ENCODE measurements at places on chromosomes 12 and 14.

GRCh38 chr12:50458606-50459005, 46.2 kb upstream of the DIP2B start:
- peak; percentile 42 for DNase-seq

DNA sequence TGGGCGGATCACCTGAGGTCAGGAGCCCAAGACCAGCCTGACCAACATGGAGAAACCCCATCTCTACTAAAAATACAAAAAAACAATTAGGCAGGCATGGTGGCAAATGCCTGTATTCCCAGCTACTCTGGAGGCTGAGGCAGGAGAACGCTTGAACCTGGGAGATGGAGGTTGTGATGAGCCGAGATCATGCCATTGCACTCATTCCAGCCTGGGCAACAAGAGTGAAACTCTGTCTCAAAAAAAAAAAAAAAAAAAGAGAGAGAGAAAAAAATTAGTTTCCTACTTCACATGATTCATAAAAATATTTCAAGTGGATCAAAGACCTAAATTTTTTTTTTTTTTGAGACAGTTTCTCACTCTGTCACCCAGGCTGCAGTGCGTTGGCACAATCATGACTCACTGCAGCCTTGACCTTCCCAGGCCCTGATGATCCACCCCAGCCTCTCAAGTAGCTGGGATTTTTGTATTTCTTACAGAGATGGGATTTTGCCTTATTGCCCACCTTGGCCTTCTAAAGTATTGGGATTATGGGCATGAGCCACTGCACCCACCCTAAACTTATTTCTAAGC, 24.9 kb downstream of the FCF1 start:
- peak; percentile 42 for DNase-seq

GRCh38 chr14:33897878-33898535, 52.9 kb downstream of the EGLN3 start:
- no peak for DNase-seq

GRCh38 chr14:65517635-65518542, 105.4 kb downstream of the FUT8 start:
- DNase-seq, result no peak

DNA sequence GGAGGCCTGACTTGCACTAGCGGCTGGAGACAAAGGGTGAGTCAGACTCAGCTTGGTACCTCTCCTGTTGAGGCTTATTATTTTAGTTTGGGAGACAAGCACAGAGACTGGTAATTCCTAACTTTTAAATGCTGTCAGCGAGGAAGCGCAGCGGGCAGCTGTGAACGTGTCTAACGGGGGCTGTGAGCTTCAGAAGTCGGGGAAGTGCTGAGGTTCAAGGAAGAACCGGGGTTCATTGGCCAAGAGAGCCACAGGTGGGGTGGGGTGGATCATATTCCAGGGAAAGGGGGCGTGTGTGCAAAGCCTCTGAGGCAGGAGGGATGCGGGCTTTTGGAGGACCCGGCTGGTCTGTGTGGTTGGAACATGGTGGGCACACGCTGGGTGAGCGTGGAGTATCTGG, 36.1 kb upstream of the ADGRD1 start:
- DNase-seq, result no peak

- DNase-seq, result no peak
These were observed 118.7 kb upstream of the MDM1 start for GRCh38 chr12:68450947-68451260.

- no peak for DNase-seq
These were observed 11.6 kb upstream of the KCNJ8 start for GRCh38 chr12:21786041-21786531.

- no peak for DNase-seq
These were observed 56.4 kb downstream of the CMKLR1 start for GRCh38 chr12:108282676-108283075.

- DNase-seq, result no peak
These were observed 154.9 kb upstream of the ATP2B1 start for GRCh38 chr12:89863493-89863938.

DNA sequence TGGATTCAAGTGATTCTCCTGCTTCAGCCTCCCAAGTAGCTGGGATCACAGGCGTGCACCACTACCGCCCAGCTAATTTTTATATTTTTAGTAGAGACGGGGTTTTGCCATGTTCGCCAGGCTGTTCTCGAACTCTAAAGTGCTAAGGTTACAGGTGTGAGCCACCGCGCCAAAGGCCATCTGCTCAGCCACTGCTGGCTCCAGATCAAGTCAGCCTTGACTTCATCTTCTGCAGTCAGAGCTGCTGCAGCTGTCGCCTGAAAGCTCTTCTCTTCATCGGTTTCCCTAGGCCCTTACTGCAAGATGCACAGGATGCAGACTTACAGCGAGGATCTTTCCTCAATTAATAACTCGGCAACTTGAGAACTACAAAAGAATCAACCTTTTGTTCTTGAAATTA, 66.8 kb downstream of the CLIP1 start:
- no peak for DNase-seq

GRCh38 chr14:63091394-63091996, 46.2 kb upstream of the KCNH5 start:
- no peak for DNase-seq

GRCh38 chr12:54560374-54560858, 11.0 kb downstream of the PDE1B start:
- peak; percentile 79 for DNase-seq

GRCh38 chr14:32472512-32473463, 143.7 kb downstream of the AKAP6 start:
- peak; percentile 86 for DNase-seq

- no peak for DNase-seq
These were observed 67.0 kb upstream of the ARHGAP5 start for GRCh38 chr14:32009976-32010581.

DNA sequence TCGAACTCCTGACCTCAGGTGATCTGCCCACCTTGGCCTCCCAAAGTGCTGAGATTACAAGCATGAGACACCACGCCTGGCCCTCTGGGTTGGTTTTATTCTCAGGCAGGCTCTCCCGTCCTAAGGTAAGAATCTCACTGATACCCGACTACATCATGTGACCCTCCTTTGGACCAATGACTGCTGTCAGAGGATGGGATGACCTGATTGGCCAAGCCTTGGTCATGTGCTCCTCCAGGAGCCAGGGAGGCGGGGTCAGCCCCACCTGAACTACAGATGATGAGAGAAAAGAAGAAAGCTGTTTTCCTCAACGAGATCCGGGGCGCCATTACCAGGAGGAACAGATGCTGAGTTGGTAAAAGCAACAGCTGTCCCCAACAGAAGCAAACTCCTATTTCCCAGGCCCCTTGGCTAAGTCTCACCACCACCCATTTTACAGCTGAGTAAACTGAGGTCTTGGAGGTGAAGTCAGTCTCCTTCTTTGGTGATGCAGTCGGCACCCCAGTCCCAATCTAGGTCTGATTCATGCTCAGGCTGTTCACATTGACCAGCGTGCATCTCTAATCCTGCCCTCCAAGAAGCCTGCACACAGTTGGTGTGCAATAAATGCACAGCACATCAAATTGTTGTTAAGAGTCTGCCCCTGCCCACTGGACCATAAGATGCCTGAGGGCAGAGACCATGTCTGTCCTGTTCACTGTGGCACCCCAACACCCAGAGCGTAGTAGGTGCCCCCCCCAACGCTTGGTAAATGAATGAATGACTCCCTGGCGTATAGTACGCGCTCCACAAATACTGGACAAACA, 118.8 kb downstream of the SCARB1 start:
- DNase-seq, result no peak

GRCh38 chr12:89439941-89440340, 84.7 kb downstream of the GALNT4 start:
- DNase-seq, result peak; percentile 65

DNA sequence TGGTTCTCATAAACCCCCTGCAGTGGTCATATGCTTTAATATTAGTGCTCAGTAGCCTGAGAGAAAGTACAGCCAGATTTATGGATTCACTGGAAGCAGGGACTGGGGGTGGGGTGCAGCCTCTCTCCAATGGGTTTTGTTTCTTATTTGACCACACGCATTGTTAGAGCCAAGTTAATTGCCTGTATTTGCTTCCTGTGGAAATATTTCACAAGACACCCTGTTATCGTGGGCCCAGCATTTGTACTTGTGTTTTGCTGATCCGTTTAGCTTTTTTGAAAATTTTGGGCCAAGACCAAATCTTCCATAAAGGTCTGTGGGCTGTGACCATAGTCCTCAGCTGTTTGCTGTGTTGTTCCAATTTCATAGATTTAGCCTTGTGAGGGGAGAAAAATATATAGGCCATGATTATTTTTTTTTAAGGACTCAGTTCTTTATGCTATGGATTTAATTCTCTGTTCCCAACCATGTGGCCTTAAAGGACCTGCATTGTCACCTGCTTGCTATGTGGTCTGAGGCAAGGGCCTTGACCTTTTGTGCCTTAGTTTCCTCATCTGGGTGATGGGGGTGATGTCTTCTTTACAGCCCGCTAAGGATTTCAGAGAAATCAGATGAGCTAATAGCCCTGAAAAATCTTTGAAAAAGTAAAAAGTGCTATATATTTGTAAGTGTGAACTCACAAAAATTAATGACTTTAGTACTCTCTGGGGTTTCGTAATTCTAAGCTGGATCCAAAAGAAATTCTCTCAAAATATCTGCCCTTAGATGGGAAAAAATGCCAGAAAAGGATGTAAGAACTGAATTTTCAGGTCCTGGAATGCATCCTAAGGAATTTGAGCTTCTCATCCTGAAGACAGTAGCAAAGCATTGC, 370.2 kb downstream of the DPF3 start:
- DNase-seq, result peak; percentile 40

DNA sequence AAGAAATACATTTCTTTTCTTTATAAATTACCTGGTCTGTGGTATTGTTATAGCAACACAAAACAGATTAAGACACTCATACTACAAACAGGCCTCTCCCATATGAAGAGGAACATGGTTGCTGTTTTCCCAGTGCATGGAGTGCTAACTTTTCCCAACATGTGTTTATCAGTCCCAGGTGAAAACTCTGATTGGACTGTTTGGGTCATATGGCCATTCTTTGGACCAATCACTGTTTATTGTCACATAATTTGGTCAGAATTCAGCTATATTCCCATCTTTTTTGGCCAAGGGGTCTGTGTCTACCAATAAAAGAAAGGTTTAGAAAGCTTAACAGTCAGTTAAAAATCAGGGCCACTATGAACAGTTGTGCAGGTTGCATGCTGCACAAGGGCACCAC, 35.4 kb upstream of the CCDC60 start:
- DNase-seq, result no peak

DNA sequence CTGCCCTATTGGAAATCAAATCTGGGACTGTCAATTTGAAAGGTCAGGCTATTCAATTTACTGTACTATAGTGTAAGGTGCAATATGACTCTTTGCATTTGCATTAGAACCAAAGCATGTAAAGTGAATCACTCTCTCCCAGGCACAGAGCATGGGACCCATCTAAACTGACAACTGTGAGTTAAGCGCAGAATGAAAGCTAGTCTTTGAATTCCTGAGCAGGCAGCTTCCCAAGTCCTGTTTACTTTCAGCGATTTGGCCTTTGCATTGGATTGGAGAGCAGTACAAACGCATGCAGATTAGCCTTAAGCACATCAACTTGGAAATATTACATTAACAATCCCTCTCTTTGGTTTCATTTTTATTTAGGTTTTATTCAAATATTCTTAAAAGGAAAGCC, 74.6 kb downstream of the RERG start:
- DNase-seq, result peak; percentile 51

- peak; percentile 41 for DNase-seq
These were observed 64.4 kb upstream of the OSBPL8 start for GRCh38 chr12:76623931-76624330.

DNA sequence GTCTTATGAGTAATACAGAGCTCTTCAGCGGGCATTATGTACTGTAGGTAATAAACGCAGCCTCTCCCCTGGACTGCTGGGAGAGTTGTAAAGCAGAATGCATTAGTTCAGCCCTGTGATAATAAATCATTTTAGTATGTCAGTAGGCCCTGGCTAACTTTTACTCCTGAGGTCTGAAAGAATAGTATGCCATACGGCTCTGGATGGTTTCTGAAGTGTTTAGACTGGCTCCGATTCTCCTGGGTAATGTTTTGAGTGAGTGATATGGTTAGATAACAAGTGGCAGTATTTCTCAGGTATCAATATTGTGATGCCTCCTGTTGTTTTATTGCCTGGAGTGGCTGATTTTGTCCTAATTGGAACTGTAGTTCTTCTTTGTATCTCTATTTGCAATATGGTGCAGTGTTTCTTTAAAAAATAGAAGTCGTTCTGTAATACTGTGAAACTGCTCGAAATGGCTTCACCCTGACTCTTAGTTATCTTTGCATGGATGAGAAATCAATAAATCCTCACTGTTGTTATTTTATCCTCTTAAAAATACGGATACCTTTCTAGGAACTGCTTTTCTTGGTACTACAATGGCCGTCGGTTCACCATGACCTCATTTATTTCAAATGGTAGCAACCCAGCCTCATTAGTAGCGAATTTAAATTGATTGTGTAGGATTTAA, 100.2 kb downstream of the PDZRN4 start:
- DNase-seq, result no peak

- no peak for DNase-seq
These were observed 1.4 kb downstream of the SYT10 start for GRCh38 chr12:33438025-33438772.

GRCh38 chr14:34817768-34818167, 57.4 kb downstream of the BAZ1A start:
- DNase-seq, result no peak

- DNase-seq, result no peak
These were observed 173.1 kb upstream of the RTL1 start for GRCh38 chr14:101076451-101077198.

Measured in iris pigment epithelial cell (primary cell).